ENCODE measurements at places on chromosomes 7 and 10.

DNA sequence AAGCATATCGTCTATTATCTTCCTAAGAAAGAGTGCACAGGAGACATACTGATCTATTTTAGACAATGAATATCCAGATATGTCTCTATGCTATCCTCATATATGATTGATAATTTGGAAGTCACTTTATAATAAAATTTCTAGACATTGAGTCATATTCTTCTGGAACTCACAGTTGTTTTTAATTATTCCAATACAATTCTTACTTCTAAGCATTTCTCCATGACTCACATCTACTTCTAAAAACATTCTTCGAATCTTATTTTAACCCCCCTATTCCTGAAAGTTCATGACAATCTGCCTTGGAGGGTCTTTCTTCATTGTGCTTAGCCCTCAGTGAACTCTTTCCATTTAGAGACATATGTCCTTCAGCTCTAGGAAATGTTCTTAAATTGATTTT lies 368.1 kb downstream of the MDFIC start:
- no peak for DNase-seq

- no peak for DNase-seq
These were observed 13.5 kb downstream of the LRMDA start for GRCh38 chr10:75444781-75445386.

- DNase-seq, result no peak
These were observed 134.9 kb downstream of the SFMBT2 start for GRCh38 chr10:7275761-7276440.

GRCh38 chr10:31288001-31288400 lies 31.0 kb upstream of the ZEB1 start:
- DNase-seq, result no peak

DNA sequence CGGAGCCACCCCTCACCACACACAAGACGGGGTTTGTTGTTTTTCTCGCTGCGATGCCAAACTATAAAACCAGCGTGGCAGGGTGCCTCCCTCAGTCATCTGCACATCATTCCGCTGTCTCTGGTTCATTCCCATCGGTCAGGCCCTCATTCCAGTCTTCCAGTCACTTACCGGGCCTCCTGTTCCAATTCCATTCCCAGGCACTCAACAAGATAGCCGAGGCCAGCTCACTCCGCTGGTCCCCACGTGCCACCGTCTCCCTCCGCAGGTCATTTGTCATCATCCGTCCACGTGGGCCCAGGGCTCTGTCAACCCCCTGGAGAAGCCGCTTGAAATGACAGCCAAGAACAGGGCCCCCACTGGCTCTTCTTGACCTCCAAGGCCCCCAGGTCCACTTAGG lies 6.1 kb upstream of the TMEM184A start:
- no peak for DNase-seq

DNA sequence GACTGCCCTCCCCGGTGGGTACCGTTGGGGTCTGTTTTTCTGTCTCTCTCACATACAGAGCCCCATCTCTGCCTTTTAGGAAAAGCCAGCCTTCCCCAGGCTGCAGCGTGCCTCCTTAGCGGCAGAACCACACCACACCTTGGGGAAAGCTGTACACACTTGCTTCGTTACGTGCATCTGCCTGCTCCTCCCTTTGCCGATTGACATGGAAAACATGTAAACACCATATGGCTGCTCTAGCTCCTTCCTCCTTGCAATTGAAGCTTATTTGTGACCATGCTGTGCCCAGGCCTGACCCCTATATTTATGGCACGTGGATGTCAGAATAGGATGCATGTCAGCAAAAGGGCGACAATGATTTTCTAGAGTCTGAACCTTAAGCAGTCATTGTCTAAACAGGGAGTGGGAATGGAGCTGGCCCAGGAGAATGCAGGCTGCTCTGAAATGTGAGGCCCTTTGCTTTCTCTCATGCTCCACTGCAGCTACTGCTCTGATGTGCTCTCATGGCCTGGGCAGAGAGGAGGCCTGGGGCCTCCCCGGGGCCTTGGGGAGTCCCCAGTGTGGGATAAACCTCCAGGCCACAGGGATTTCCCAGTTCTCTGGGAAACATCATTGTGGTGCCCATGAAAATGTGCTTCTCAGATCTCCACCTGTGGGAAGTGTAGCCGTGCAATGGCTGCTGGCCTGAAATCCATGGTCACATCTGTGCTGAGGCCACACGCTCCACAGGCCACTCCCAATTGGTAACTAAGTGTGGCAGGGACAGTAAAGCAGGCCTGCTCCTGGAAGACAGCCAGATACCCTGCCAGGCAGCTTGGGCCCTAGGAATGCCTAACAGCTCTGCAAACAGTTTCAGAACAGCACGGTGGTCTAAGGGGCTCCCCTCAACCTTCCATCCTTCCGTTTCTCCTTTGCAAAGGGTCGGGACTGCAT lies 18.6 kb downstream of the PDE6C start:
- DNase-seq, result no peak

DNA sequence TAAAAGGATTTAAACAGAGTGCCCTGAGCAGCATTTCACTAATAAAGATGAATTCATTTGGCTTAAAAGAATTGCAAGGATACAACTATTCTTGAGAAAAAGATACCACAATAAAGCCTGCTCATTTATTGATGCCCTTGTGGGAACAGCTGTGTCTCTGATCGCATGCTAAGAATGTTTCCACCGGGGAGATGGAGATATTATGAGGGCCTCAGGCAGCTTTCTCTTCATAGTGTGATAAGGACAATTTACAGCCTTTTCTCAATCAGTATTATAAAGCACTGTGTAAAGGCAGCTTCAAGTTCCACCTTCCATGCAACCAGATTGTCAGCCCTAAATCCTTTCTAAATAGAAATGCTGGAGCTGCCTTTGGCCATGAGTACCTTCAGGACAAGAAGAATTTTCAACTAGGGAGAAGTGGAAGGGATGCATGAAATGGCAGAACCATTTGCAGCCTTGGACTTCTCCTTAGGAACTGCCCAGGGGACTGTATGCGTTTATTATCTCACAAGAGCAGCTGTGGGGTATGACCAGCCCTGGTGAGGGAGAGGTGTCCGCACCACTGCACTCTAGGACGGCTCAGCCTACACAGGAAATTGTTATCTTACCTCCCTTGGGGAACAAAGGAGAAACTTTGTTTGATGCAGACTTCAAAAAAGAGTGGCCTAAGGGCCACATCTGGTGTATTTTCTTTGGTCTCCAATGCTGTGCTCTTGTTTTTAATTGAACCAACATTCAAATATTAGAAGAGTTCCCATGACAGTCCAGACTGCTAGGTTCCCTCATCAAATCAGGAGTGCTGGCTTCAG lies 116.9 kb upstream of the PCGF5 start:
- no peak for DNase-seq

- DNase-seq, result no peak
These were observed 25.9 kb downstream of the LYZL1 start for GRCh38 chr10:29314726-29315125.

DNA sequence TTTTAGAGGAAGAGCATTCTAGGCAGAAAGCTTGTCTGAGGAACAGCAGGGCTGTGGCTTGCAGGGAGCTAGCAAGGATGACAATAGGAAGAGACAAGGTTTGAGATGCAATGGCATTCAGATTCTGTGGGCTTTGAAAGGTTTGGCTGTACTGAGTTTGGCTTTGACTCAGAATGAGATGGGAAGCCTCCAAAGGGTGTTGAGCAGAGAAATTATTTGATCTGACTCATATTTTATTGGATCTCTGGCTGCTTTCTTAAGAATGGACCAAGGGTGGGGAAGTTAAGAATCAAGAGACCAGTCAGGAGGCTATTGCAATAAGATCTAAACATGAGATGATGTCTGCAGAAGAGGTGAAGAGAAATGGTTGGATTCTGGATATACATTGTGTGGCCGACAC lies 273.2 kb downstream of the CDK14 start:
- DNase-seq, result no peak

- DNase-seq, result no peak
These were observed 10.5 kb downstream of the AKR1E2 start for GRCh38 chr10:4836416-4836969.

DNA sequence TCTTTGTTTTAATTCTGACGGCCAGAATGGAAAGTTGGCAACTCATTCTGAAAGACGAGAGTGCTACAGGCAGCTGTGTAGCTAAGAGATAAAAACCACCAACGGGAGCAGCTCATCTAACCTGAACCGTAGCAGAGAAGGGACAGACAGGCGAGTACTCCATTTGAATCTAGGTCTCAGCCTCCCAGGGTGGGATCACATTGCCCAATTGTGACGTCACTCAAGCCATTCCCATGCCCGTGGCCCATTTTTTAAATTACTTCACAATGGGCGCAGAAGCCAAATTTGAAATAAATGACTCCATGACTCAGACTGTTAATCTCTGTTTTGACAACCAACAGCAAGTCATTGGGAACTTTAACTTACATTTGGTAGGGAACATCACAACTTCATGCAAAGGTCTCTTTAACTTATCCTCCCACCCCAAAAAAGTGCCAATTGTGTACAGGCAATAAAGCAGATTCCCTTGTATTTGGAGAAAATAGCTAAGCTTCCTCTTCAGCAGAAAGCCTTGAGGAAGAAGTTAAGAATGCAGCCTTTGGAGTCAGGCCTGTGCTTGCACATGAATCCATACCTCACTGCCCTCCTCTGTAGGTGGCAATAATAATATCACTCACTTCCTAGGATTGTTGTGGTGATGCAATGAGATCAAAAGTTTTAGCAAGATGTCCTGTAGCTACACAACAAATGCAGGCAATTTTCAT lies 93.2 kb upstream of the KIF5B start:
- no peak for DNase-seq

DNA sequence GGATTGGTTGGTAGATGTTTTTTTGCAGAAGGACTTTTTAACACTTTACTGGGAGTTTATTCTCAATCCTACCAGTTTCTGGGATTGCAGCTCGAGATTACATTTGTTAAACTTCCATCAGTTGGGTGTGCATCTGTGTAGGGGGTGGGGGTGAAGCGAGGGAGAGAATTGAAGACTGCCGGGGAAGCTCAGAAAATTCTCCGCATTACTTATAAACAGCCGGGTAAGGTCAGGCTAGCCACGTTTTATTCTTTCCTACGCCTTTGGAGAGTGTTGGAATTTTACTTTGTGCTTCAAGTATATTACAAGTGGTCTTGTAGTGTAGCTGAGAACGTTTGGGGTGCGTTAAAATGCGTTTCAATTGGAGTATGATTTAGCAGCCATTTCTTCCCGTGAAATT lies 1.1 kb downstream of the PALS2 start:
- no peak for DNase-seq

Measured in right renal pelvis (tissue), 4 donors.